ENCODE measurements at places on chromosomes 1 and 21.

- DNase-seq = no peak
Observed at GRCh38 chr1:177315261-177315660, 144.5 kb downstream of the BRINP2 start.

DNA sequence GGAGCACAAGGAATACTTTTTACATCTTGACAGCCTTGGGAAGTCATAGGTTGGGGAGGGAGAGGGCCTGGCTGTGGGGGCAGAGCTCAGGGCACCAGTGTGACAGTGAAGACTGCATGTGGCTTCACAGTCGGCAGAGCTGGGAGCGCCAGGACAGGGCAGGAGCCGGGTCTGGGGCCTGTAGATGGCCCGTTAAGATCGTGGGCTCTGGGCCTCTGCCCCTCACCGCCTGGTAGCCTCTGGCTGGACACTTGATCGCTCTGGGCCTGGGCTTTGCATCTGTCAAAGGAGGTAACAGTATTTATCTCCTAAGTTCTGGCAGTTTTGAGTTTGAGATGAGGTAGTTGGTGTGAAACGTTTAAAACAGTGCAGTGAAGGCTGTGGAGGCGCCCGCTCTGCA, 4.8 kb downstream of the SLX9 start:
- no peak for DNase-seq

DNA sequence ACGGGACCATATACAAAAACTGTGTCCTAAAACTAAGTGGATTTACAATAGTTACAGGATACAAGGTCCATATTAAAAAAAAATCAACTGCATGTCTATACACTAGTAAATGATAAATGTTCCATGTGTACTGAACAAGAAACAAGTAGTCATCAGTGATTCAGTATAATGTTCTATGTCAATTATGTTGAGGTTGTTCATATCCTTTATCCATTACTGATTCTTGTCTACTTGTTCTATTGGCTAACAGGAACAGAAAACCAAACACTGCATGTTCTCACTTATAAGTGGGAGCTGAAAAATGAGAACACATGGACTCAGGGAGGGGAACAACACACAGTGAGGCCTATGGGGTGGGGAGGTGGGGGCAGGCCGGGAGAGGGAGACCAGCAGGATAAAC, 90.5 kb downstream of the CDC42BPA start:
- DNase-seq = no peak

GRCh38 chr1:64155278-64155677, 48.1 kb upstream of the UBE2U start:
- DNase-seq = no peak

GRCh38 chr1:154500533-154500932, 1.5 kb upstream of the TDRD10 start:
- DNase-seq = no peak

GRCh38 chr1:231590453-231591198, 36.0 kb upstream of the DISC1 start:
- DNase-seq = peak; percentile 57

GRCh38 chr1:209617755-209618154, 34.2 kb downstream of the CAMK1G start:
- DNase-seq = no peak

- DNase-seq = no peak
Observed at GRCh38 chr1:38915352-38915948, 26.2 kb downstream of the RHBDL2 start.

DNA sequence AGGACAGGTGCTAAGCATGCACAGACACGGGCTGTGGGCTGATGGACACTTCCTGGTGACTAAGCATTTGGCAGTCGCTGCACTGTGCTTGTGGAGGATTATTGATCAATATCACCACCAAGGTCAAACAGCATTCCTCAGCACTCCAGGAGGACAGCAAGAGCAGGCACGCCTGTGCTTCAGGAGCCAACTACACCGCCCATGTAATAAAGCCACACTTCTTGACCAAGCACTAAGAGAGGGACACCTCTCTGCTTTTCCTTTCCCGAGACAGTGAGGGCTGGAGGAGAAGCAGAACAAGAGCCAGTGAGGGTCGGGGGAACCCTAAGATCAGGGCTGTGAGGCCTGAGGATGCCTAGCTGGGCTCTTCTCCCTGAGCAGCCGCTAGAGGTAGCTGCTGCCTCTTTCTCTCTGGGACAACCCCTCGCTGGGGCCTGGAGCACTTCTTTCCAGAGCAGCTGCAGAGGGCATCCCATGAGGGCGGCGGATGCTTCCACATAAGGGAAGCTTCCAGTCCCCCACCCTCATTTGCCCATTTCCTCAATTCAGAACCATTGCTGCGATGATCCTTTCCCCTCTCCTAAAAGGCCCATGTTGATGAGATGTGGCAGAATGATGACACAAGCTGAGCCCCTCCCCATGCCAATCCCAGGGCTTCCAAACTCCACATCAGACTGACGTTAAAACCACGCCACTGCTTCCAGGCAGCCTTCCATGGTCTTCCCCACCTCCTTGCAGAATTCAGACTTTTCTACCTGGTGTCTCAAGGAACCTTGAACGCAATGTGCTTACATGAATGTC, 19.1 kb downstream of the RAB7B start:
- no peak for DNase-seq

DNA sequence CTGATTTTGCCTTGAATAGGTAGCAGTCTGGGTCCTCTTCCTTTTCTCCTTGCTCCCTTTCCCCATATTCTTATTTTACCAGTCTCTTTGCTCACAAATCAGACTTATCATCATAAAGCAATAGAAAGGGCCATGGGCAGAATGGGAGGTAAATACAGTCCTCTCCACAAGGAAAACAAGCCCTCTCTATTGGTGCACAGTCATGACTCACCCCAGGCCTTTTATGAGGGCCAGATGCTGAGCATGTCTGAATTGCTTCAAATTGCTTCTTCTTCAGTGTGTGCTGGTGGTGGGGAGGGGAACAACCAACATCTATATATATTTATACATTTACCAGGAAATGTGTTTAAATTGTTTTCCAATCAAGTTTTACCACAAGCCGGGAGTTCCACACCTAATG, 75.2 kb downstream of the GFI1 start:
- peak; percentile 52 for DNase-seq

GRCh38 chr1:108653431-108654105, 7.3 kb downstream of the HENMT1 start:
- DNase-seq = no peak

DNA sequence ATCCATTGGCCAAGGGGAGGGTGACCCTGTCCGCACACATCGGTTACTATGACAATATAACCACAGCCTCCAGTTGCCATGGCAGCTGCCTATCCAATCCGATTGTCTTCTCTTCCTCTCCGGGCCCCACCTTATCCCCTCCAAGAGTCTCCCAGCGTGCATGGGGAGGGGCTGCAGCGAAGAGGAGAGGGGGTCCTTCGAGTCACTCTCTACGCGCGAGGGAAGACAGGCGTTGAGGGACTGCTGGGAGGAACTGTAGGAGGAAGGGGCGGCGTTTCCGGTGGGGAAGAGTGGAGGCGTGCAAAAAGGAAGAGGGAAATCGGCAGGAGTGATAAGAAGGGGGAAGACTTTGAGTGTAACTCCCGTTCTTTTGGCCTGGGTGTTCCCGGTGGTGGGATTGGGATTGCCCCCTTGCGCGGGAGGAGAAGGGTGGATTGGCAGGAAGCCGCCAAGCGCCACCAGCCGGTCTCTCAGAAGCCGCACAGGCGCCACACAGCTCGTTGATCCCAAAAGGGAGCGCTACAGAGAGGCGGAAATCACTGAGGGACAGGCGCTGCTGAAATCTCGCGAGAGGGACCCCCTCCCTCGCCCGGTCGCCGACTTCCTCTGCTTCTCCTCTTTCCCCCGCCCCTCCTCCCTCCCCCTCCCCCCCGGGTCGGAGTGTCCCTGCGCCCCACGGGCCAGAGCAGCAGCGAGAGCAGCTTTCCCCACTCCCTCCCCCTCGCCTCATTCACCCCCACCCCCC, 384 bp upstream of the SMG7 start:
- peak; percentile 98 for DNase-seq

GRCh38 chr1:233570706-233571105, 43.2 kb upstream of the KCNK1 start:
- DNase-seq = no peak

GRCh38 chr21:28419811-28420210, 572.9 kb downstream of the LTN1 start:
- no peak for DNase-seq

GRCh38 chr1:174337000-174337681, 110.6 kb upstream of the GPR52 start:
- no peak for DNase-seq

DNA sequence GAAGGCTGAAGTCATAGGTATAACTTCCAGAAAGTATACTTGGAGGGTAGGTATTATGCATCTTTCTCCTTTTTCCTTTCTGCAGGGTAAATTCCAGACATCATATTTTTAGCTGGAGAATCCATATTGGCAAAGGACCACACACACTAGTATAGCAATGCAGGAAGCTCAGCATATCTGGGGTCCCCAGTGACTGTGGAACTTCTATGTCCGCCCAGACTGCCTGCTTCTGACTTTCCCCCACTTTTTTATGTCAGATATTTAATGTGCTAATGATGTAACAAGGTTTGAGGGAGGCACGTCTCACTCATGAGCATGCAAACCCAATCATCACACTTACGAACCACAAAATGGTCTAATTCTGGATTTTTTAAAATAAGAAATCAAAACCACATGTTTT, 90.4 kb downstream of the BACH1 start:
- DNase-seq = no peak

DNA sequence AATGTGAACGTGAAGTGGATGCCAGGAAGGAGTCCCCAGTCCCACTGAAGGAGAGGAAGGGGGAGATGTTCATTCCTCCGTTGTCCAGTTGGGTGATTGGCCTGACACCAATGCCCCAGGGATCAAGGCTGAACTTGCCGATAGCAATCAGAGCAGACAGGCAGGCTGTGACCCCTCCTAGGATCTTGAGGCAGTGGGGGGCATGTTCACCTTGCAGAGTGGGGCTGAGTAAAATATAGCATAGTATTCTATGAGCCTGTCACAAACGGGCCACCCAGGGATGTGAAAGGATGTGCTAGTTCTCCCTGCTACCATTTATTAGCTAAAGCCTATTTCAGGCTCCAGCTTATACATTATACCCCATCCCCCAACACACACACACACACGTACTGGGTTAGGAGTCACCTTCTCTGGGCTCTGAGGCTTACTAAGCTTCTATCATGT, 80.7 kb upstream of the CD34 start:
- DNase-seq = no peak

DNA sequence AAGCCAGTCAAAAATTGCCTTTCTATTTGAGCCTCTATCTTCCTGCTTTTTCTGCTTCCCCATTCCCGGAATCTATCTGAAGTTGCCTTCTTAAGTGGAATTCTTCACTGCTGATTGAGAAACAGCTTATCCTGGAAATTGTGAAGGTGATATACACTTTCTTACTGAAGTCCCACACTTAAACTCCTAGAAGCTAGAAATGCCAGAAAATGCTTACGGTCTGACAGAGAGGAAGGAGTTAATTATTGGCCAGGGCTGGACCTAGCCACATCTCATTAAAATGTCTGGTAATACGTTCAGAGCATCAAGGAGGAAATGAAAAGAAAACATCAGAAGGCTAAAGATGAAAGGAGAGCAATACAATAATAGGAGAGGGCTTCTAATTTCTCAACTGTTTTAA, 292.5 kb upstream of the SNX7 start:
- no peak for DNase-seq

DNA sequence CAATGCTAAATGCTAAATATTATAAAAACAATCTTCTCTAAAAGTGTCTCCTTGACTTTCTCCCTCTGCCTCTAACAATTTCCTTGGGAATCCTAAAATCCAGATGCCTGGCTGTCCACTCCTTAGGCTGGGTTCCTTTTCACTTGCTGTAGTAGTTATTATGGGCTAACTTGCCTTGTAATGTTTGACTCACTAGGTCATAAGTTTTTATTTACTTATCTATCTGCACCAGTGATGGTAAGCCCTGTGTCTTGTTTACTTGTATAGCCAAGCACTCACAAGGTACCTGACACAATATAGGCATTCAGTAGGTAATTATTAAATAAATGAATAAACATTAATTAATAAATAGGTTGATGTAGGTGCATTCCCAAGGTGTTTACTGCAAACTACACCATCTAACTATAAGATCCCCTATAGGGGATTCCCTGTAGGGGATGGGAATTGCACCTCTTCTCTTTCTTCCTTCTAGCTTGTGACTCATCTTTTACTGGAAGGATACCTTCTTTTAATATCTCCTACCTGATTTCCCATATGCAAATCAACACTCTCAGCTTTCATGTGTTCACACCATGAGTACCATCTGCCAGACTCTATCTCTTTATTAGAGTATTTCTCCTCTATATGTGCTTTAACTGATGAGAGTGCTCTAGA, 14.7 kb upstream of the CHIA start:
- DNase-seq = no peak

GRCh38 chr1:112689842-112690237, 15.4 kb downstream of the MOV10 start:
- no peak for DNase-seq

DNA sequence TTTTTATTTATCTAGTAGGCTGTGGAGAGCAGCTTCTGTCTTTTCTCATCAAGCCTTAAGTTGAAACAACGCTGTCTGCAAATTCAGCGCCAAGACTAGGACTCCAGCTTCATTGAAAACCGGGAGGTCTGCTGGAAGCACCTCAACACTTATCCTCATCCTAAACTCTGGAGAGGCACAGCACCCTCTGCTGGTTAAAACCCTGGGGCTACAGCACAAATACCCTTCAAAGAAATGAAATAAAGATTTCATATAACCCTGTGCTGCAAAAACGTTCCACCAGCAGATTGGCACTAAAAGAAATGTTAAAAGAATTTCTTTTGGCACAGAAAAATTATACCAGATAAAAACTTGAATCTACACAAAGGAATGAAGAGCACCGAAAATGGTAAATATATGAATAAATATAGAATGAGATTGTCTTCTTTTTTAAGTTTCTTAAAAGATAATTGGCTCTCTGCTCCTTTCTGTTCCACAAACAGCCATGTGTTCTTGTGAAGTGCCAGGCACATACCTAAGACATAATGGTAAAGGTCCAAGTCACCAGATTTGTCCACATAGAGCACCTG, 227.7 kb upstream of the SAMSN1 start:
- DNase-seq = peak; percentile 69

- DNase-seq = no peak
Observed at GRCh38 chr21:40129809-40130208, 262.6 kb downstream of the PCP4 start.

- DNase-seq = no peak
Observed at GRCh38 chr1:212791261-212791675, 309 bp downstream of the NSL1 start.

Data from CD4-positive, alpha-beta T cell treated with Interleukin-17A for 4 hours (primary cell).